Aorta (tissue), 5 donors: ENCODE measurements at places on chromosomes 3 and 15. TPM values are rescaled to one million over a fixed set of nuclear protein-coding genes. Genes with fewer than 3 reads are reported as not detected.
A peak's percentile ranks its signal among the peaks of the same experiment; 100 is the strongest.

Gene FOXP1
- total RNA-seq = 187 TPM

Gene SPESP1
- 1.5 TPM for total RNA-seq

DNA sequence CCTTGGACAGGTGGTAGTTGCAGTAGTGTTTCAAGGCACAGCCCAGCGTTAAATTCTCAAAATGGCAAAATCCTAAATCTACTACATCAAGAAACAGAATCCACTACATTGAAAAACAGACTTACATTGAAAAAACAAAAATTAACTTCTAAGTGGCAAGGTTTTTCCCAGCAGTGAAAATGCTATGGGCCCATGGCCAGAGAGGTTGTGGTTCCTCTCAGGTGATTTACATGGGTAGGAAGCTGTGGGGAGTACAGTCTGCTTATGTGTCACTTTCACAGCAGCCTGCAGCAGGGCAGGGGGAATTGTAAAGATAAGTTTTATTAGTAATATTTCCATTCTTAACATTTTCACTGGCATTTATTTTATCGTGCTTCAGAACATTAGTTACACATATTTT is 24.9 kb downstream of the TTC14 start:
- H3K27ac ChIP-seq = no peak overlapping the region
- no peaks in the 10 kb centered on the region for H3K36me3 ChIP-seq
- H3K27me3 ChIP-seq = no peaks in the 10 kb centered on the region

DNA sequence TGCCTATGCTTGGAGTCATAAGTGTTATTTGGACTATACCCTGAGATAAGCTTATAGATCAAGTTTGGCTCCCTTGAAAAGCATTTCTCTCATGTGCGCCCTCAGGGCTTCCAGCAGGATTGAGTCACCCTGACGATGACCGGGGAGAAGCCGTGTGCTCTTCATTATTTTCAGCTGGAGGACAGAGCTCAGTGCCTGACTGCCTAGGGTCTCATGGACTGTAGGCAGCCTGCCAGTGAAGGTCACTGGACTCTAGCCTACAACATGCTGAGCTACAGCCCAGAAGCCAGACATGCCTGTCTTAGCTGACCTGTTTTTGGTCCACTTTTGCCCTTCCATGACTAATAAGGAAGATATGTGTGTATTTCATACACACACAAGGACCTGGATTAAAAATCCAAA is 31.6 kb upstream of the NUDT16 start:
- DNase-seq = no peak
- no peaks in the 10 kb centered on the region for H3K36me3 ChIP-seq
- H3K4me1 ChIP-seq = peaks cover 2% of the 10 kb centered on the region
- no peak overlapping the region for H3K4me3 ChIP-seq
- H3K27ac ChIP-seq = no peak overlapping the region
- no peaks in the 10 kb centered on the region for H3K27me3 ChIP-seq

DNA sequence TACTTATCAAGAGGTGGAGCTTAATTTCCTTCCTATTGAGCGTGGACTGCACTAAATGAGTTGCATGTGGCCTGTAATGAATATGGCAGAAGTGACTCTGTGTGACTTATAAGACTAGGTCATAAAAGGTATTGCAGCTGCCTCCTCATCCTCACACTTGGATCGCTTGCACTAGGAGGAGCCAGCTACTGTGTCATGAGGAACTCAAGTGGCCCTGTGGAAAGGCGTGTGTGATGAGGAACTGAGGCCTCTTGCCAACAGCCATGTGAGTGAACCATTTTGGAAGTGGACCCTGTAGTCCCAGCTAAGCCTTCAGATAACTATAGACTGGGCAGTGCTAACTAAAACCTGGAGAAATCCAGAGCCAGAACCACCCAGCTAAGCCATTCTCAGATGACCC is 7.1 kb upstream of the SLC30A4 start:
- DNase-seq = no peak
- no peak overlapping the region for H3K4me3 ChIP-seq
- H3K4me1 ChIP-seq = no peaks in the 10 kb centered on the region

DNA sequence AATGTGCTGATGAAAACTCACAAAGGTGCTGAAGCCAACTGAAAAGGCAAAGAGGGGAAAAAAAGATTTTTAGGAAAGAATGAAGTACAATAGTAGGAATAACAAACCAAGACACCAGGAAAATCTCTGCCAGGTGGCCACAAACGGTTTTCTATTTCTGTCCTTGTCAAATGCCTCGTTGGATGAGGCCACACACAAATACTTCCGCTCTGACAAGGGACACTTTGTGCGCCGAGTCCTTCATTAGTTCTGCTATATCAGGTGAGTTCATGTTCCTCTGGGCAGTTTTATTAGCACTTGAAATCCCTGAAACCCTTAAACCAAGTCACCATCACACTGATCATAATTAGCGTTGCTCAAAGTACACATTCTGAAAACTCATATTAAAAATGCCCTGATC is 373.1 kb downstream of the VPS13C start:
- H3K4me3 ChIP-seq = no peak overlapping the region
- no peak for DNase-seq
- H3K4me1 ChIP-seq = no peaks in the 10 kb centered on the region
- H3K27me3 ChIP-seq = no peaks in the 10 kb centered on the region
- no peak overlapping the region for H3K27ac ChIP-seq

DNA sequence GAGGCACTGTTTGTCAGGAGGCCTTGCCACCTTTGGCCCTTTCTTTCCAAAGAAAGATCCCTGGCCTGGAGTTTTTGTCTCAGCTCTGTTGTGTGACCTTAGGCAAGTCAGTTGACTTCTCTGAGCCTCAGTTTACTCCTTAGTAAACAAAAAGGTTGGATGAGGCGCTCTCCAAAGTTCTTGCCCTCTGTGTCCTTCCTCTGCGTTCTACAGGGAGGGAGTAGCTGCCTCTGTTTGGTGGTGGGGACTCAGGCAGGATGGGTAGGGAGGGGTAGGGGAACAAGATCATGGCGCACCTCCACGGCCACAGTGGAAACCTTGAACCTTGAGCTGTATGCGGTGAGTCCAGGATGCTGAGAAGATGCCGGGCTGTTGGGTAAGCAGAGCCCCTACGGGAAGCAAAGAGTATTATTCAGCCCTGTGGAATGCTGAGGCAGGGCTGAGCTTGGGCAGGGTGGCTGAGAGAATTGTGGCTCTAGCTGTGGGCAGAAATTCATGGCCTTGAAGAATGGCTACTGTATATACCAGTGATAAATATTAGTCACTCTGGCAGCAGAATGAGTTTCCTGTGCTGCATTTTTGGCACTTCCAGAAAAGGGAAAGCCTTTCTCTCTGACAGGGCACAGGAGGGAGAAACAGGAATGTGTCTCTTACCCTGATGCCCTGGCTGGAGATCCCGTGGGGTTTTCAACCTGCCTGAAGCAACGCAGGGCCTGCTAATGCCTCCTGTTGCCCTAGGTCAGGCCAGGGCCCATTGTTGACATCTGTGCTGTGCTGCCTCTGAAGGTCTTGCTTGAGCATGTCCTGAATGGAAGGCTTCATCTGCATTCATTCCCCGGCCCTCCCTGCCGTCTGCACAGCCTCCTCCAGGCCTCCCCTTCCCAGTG is 39.9 kb downstream of the SMAD3 start:
- H3K4me1 ChIP-seq = peaks cover 12% of the 10 kb centered on the region
- peak overlapping the region; percentile 98 for H3K27ac ChIP-seq
- no peaks in the 10 kb centered on the region for H3K36me3 ChIP-seq
- peak; percentile 81 for DNase-seq

- no peaks in the 10 kb centered on the region for H3K4me1 ChIP-seq
- no peak overlapping the region for H3K4me3 ChIP-seq
- DNase-seq = no peak
- H3K27me3 ChIP-seq = no peaks in the 10 kb centered on the region
Measured at GRCh38 chr3:134211797-134212196, 38.9 kb downstream of the RYK start.
